ENCODE measurements at places on chromosomes 4 and X.

DNA sequence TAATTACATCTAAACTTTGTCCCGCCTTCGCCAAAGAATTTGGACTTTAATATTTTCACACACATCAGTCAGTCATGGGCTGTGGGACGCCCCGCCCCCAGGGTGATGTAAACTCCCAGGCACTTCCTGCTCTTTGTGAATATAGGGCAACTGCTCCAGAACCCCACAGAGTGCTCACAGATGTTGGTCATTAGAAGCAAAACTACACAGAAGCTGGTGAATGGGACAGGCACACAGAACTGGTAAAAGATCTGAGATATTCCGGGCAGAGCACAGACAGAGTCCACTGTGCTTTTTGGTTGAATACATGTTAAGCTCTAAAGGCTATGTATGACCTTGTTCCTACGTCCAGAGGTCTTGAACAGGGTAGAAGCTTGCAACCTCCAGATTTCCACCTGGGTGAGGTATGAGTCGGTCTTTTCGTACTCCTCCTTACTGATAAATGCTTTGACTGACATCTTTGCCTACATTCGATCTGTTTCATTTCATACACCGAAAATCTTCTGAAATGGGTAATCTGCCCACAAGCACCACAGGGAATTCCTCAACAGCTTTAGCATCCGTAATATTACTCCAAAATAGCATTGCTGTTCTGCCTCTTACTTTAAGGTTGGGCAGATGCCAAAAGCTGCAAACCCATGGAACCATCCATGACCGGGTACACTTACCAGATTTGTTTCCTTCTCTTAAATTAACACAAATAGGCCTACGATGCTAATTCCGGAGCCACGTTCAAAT is 144.6 kb downstream of the AMELX start:
- no peak for DNase-seq

GRCh38 chrX:7158468-7158990 is 10.6 kb upstream of the PUDP start:
- DNase-seq: no peak

- no peak for DNase-seq
Measured at GRCh38 chr4:35025152-35025834, 1219.0 kb downstream of the ARAP2 start.

DNA sequence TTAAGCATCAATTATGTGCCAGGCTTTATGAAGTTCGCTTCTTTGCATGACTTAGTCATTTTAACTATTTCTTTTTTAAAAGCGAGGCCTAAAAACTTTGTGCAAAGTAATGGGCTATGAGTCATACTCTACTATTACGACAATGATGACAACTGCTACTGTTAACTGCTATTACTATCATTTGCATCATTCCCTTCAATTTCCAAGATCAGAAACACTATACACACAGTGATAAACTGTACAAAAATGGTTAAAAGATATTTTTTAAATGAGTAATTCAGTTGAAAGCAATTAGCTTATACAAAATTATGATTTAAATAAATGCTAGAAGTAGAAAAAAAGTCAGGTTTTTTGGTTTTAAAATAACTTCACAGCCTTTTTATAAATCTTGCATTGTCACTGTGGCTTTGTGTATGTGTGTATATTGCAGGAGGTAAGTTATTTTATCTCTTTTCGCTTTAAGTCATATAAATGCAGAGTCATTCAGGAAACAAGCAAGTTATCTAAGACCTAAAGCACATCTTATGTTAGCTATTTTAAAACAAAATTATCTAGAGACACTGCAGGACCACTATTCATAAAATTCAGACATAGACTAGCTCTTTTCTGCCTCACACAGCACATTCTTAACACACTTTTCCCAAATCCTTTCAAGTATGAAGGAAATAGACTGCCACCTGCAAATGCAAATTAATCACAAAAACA is 18.5 kb upstream of the CXCL3 start:
- no peak for DNase-seq

DNA sequence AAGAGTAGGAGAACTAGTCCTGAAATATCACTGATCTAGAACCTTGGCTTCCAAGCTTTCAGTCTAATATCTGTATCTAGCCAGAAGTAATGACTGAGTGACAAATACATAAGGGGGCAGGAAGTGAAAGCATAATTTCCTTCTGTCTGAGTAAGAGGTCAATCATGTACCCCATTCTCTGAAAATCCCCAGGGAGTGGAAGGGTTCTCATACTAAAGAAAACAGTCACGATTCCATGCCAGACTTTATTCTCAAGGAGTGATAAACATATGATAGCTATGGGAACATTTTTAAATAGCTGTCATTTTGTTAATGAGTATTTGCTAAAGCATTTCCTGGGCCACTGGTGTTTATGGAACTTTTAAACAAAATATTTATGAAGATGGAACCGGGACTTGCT is 308.5 kb downstream of the ARHGAP24 start:
- DNase-seq: no peak

DNA sequence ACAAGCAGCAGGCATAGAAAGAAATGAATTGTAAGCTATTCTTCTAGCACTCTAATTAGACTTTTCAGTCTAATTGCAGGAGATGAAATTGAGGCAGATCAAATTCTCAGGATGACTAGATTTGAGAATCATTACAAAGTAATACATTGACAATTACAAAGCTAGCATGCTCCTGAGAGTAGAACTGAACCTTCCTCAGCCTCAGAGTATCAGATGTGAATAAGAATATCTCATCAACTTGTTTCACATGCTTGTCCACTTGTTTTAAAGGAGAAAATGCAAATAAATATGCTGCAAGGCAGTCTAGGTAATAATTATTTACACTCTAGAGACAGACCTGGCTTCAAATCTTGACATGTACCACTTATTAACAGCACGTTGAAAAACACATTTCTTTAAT is 491.0 kb upstream of the MAGEB2 start:
- DNase-seq: no peak

- no peak for DNase-seq
Measured at GRCh38 chr4:37793562-37793961, 32.9 kb upstream of the PGM2 start.

DNA sequence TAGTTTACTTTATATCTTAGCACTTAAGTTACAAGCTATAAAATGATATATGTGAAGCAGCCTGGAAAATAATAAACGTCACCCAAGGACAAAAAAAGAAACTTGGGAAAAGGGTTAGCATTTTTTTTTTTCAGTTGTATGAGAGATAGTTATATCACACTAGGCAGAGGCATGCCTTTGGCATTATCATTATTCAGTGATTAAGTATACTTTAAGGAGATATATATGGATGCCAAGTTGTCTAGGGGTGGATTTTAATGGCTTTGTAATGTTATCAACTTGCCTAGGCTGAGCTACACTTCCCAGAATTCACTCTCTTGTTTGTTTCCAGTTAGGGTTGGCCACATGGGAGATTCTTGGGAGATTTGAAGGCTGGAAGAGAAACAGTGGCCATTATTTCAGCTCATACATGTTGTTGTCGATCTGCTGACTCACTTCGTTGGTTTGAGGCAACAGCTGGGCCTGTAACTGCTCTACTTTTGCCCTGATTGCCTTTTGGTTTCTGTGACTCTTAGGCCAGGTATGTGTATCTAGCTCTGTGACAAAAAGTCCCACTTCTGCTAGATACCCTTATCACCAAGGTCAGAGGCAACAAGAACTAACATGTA is 11.5 kb upstream of the SRPX start:
- DNase-seq: no peak

DNA sequence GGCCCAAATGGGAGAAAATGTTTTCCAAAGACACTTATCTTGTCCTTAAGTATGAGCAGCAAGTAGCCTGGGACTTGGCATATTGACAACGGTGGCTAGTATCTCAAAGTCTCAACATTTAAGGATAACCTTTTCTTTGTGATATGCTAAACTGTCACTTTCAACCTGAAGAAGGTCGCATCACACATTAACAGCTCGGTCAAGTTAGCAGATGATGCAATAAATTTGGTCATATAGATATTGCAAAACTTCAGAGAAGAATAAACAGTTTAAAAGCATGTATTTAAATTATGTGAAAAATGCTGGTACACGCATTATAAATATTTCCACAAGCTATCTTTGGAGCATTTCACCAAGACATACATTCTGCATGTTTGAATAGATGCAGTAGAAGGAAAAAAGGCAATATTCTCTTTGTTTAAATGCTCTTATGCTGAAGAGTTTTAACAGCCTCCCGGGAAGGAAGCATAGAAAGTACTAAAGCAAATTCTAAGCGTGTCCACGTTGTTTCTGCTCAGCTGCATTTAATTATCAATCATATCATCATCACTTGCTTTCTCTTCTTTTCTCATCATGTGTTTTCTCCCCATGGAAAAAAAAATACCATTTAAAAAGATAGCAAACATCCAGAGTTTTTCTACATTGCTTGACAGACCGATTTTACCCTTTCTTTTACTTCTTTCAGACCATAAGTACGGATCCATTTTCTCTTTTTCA is 24.2 kb downstream of the ARHGAP6 start:
- no peak for DNase-seq

GRCh38 chrX:12137951-12138360 is 317 bp upstream of the FRMPD4 start:
- no peak for DNase-seq

- DNase-seq: no peak
Measured at GRCh38 chr4:16524911-16525554, 298.8 kb upstream of the TAPT1 start.

DNA sequence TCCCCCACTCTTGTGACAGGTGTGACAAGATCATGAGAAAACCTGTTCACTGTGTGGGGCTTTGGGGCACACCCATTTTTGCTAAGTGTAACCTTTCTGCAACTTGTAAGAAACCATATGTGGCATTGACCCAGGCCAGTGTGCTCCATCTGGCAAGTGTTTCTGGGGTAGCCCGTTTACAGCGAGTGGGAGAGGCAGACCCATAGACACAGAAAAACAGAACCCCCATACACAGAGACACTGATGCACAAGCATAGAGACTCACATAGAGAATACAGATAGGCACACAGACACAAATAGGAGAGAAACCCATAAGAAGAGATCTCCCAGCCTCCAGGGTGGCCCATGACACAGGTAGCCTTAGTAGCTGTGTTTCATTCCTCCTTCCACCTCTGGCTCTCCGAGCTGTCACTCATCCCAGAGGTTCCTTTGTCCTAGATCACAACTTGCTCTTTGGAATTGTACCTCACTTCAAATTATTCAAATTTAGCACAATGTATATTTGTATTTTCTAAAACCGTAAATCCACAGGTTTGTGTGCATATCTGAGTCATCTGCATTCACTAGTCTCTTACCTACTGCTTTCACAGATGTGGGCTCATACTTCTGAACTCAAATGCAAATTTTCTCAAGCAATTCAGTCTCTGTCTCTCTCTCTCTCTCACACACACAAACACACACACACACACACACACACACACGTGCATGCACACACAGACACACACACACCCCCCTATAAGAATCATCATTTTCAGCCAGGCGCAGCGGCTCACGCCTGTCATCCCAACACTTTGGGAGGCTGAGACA is 114.4 kb downstream of the SH3KBP1 start:
- DNase-seq: no peak

- no peak for DNase-seq
Measured at GRCh38 chr4:138835832-138836533, 179.6 kb upstream of the NOCT start.

GRCh38 chrX:11533199-11533651 is 132.5 kb downstream of the ARHGAP6 start:
- DNase-seq: no peak

- DNase-seq: no peak
Measured at GRCh38 chr4:43716721-43717395, 731.8 kb downstream of the KCTD8 start.

GRCh38 chr4:55037728-55038127 is 87.7 kb downstream of the KDR start:
- DNase-seq: no peak

DNA sequence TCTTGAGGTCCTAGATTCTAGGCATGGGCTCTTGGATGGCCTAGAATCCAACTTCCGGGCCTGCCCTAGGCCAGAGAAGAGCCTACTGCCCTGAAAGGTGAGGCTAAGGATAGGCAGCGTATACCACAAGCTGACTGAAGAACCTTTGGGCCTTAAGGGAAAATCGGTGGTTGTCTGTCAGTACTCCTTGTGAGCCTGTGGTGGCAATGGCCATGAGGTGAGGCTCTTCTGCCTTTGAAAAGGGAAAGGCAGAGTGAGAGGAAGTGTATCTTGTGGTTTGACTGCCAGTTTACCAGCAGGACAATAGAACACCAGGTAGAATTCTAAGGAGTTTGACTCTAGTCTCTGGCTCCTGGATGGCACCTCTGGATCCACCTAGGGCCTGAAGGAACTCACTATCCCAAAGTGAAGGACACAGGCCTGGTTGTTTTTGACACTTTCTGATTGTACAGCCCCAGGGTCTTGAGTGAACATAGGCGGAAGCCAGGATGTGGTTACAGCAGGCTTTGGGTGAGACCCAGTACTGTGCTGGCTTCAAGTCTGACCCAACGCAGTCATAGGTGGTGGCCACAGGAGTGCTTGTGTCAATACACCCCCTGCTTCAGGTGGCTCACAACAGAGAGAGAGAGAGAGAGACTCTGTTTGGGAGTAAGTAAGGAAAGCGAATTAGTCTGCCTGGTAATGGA is 20.9 kb downstream of the ITIH6 start:
- no peak for DNase-seq

GRCh38 chrX:19515615-19516105 is 352 bp upstream of the MAP3K15 start:
- DNase-seq: no peak

Measured in stimulated activated CD4-positive, alpha-beta T cell treated with anti-CD3 and anti-CD28 coated beads, Interleukin-2, amount 100 ng/mL, for 4 hours (primary cell).